ENCODE measurements at places on chromosomes 11 and 22.

GRCh38 chr11:123273616-123274015 is 78.6 kb upstream of the CLMP start:
- DNase-seq, result no peak

- DNase-seq, result no peak
Measured at GRCh38 chr11:119807841-119808240, 78.8 kb upstream of the NECTIN1 start.

DNA sequence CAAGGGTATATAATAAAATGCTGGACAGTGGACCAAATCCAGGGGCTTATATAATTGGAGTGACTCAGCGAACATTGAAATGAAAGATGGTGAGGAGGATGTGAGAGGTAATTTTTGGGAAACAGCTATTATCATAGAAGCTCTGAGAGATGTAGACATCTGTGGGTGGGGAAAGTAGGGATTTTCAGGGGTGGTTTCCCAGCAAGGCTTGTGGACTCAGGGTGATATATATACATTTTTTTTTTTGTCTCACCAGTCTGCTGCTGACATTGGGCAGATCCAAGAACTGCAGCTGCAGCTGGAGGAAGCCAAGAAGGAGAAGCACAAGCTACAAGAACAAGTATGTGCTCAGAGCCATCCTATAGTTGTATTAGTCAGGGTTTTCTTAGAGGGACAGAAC is 208.1 kb downstream of the MYO18B start:
- DNase-seq, result no peak

- DNase-seq, result no peak
Measured at GRCh38 chr22:26887456-26887855, 230.1 kb downstream of the MIAT start.

DNA sequence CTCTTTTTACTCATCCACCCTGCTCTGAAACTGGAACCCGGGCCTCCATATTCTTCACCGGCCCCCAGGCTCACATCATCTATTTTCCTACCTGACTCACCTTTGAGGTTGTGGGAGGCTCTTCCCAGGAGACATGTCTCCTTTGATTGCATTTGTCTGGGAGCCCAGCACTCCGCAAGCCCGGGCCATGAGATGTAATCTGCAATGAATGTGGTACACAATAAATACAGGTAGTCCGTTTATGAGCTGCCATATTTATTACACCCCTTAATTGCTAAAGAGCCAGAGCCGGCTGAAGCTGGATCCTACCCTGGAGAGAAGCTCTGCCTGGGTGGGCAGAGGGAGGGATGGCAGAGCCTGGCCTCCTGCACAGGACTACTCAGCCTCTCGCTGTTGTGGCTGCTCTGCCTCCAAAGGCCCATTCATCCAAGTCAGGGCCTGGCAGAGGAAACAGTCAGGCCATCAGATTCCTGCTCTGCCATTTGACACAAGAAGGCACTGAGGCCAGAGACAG is 49.5 kb downstream of the TP53I11 start:
- peak; percentile 42 for DNase-seq

DNA sequence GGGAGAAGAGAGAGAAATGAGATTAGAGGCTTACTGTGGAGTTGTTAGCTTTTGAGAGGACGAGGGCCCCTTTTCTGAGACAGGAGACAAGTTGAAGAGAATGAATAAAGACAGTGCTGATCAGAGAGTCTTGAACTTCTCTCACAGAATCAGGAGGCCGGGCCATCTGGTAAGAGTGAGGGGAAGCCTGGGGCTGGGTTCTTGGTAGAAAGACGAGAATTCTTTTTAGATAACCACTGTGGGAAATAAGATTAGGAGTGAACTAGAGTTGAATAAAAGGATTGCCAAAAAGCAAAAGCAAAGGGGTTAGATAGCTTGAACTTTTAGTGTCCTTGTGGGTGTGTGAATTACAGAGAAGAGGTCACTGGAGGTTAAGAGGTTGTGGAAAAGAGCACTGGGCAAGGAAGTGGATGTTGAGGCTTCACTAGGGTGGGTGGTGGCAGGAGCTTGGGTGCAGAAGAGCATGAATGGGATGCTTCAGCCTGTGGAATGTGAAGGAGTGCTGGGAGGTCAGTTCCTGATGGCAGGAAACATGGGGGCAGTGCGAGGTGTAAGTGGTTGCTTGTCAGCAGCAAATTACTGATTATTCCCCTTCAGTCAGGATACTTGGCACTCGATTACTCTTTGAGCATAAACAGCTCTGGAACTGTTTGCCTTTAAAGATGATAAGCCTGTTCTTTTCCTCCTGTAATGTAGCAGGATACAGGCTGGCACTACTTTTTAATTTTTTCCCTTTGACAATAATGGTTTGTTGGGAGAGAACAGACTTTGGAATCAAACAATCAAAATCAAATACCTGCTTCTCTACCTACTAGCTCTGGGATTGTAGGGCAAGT is 98.3 kb downstream of the ARHGAP42 start:
- peak; percentile 48 for DNase-seq

GRCh38 chr22:43830931-43831560 is 18.9 kb upstream of the EFCAB6 start:
- no peak for DNase-seq

DNA sequence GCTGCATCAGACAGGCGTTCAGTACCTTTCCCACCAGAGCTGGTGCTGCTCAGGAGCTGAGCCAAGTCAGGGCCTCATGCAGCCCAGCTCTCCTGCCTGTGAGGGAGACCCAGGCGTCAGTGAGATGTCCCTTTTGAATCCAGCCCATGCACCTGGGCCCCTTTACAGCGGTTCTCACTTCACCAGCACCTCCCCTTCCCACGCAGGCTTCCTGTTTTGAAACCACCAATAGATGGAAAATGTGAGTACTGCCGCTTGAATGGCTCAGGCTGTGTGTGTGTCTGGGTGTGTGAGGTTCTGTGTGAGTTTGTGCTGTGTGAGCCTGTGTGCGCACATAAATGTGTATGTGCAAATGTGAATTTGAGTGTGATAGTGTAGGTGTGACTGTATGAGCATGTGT is 88.4 kb downstream of the UBASH3B start:
- peak; percentile 60 for DNase-seq

- DNase-seq, result peak; percentile 78
Measured at GRCh38 chr11:20110908-20111669, 49.2 kb downstream of the DBX1 start.

- DNase-seq, result no peak
Measured at GRCh38 chr11:117989351-117990102, 3.3 kb downstream of the IL10RA start.

GRCh38 chr22:20194681-20195593 is 44.1 kb upstream of the CCDC188 start:
- no peak for DNase-seq

- DNase-seq, result no peak
Measured at GRCh38 chr11:33722590-33723234, 13.5 kb downstream of the CD59 start.

Measured in small intestine (tissue), 16 donors.